ENCODE measurements at places on chromosomes 1 and 21. TPM values are rescaled to one million over a fixed set of nuclear protein-coding genes. Genes with fewer than 3 reads are reported as not detected.

The COL11A1 gene
- 28.3 TPM for total RNA-seq

The DPYD gene
- 0.73 TPM for total RNA-seq

DNA sequence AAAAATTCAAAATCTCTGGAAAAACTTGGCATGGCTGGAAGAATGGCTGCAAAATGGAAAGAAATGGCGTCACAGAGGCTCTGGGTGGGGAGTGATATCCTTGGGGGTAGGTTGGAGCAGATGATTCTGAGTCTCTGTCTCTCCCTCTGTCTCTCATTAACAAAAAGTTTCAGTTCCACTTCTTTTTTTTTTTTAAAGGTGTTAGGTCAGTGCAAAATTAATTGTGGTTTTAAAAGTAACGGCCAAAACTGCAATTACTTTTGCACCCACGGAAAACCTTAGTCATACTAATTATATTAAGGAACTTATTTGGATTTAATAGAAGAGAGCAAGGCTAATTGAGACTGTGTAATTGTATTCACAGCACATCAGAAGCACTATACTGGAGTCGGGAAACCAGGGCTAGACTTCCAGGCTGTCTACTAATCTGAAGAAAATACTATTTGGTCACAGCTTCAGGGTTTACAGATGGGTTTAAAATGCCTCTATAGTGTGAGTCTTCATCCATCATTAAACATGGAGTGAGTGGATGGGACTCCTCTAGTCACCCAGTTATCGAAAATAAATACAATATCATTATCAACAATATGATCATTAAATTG lies 289.1 kb upstream of the PLD5 start:
- no peak for DNase-seq

DNA sequence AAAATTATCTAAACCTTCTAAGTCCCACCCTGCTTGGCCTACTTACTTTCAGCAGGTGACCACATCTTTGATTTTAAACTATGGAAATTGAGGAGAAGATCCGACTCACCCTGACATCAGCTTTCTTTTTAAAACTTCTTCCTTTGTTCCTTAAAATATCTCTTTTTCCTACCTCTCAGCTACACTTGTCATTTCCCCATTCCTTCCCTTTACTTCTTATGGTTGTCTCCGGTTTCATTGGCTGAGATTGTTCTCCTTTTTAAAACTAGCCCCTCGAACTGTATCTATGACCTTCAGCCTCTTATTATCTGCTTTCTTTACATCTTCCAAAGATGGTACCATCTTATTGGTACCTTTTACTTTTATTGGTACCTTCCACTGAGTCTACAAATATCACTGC lies 87.8 kb upstream of the NRIP1 start:
- DNase-seq = no peak

DNA sequence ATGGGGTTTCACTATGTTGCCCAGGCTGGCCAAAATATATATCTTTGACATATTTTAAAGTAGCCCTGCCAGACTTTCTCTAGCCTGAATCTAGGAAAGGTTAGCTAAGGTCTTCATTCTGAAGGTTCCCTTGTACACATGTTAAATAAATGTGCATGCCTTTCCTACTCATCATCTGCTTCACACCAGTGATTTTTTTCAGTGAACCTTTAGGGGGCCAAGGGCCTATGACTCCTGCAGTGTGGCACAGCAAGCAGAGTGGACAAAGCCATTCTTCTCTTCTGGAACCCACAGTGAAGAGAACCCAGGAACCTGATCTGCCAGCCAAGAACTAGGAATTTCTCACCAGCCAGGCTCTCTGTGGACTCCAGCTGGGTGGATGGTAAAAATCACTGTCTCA lies 22.9 kb downstream of the CBR1 start:
- no peak for DNase-seq

GRCh38 chr1:91092503-91092902 lies 70.7 kb upstream of the ZNF644 start:
- DNase-seq = no peak

GRCh38 chr1:153210206-153210605 lies 7.0 kb downstream of the LELP1 start:
- no peak for DNase-seq

Data from H1 (cell line).